Cerebellar cortex (tissue), 1 donor: ENCODE measurements at places on chromosomes 3 and 15.

GRCh38 chr3:30226601-30227151 lies 379.7 kb upstream of the TGFBR2 start:
- no peak for DNase-seq

- DNase-seq = no peak
These were observed 16.4 kb downstream of the GRIP2 start for GRCh38 chr3:14523792-14524191.

DNA sequence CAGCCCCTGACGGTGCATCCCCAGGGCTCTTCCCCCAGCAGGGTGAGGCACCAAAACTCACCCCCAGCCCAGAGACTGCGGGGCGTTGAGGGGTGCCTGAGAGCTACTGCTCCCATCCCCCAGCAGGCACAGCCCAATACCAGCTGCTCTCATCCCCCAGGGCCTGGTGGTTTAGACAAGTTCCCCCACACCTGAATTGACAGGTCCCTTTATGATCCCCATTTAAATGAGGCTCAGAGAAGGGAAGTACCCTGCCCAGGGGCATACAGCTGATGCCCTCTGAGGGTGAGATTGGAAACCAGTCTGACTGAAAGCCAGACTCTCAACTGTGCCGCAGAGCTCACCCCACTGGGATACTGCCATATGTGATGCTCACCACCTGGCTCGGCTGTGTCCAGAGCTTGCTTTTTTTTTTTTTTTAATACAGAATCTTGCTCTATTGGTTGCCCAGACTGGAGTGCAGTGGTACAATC lies 20.1 kb downstream of the DUSP7 start:
- DNase-seq = peak; percentile 75

GRCh38 chr3:11096266-11097139 lies 57.8 kb upstream of the HRH1 start:
- DNase-seq = no peak

GRCh38 chr3:197490098-197491058 lies 65.4 kb downstream of the BDH1 start:
- DNase-seq = no peak

DNA sequence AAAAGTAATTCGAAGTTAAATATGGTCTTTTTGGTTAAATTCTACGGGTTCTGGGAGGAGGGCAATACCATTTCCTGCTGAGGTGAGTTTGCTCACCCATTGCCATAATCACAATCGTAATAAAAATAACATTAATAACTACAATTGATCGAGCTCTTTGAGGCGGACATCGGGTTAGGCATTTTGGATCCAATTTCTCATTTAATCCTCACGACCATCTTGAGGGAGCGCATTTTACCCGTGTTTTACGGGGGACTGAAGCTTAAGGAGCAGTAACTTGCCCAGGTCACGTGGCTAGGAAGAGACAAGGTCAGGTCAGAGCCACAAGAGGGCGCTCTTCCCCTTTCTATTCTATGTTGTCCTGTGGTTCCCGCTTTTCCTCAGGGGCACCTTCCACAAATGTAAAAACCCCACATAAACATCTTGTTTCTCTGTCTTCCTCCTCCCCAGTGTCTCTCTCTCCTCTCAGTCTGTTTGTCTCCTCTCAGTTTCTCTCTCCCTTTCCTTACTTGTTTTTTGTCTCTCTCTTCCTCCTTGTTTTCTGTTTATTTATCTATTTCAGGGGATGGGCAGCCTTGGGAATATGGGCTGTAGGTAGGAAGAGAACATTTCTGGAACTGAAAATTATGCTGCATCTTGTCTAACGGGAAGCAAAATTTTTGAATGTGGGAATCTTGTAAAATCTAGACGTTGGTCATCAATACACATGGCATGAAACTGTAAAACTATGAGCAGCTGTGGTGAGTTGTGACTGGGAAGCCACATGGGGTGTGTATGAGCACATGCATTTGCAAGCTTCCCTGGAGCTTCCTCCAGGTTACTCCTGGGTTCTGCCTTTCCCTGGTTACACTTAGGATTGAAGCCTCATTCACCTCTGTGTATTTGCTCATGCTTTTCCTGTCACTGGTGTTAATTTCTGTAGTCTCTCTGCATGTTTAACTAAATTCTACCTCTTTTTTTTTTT lies 71.0 kb downstream of the SQOR start:
- DNase-seq = peak; percentile 89

- DNase-seq = no peak
These were observed 442.5 kb downstream of the EPHB1 start for GRCh38 chr3:135237371-135238143.

GRCh38 chr15:72110355-72110754 lies 7.6 kb downstream of the MYO9A start:
- no peak for DNase-seq

DNA sequence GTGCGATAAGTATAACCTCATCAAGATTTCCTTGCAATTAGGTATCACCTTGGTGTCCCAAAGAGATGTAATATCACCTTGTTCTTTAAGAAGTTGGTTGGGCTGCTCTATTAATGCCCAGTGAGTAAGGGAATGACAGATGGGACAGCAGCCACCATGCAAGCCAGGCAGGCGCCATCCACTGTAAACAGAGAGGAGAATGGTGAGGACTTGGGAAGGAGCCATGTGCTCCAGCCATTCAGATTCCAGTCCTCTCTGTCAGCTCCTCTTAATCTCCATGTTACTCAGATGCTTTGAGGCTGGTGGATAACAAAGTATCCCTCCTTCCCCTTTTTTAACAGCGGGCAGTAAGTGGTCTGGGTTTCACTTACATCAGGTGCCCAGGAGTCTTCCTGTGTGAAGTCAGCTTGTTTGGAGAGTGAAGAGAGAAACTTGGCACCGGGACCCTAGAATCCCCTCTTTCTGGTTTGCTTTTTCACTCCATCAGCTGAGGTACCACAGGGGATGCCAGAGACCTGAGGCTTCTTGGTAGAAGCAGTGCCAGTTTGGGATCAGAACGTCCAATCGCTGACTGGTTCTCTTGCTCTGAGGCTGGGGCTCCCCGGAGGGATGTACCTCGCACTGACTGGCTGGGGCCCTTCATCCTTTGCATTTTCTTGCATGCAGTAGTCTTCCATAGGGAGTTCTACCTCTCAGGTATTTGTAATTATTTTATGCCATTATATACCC lies 29.5 kb downstream of the SLCO3A1 start:
- DNase-seq = peak; percentile 87

GRCh38 chr3:174737966-174738365 lies 121.2 kb upstream of the NAALADL2 start:
- DNase-seq = no peak

GRCh38 chr3:15983232-15983631 lies 185.5 kb upstream of the ANKRD28 start:
- DNase-seq = peak; percentile 25

GRCh38 chr3:181497358-181497757 lies 214.4 kb upstream of the SOX2 start:
- no peak for DNase-seq

DNA sequence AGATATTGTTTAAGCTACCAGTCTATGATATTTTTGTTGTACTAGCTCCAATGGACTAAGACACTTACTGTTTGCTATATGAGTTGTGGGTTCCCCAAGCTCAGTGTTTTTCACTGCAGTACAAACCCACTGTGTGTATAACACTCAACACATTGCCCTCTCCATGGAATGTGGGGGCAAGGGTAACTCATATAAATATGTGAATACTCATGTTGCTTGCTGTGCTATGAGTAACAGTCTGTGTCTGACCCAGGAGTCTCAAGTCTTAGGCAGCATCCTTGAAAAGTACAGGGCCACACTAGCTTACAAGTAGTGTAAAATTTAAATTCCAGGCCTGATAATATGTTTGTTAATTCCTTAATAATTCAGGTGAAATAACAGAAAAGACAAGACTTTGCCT lies 22.5 kb upstream of the CNTN3 start:
- DNase-seq = no peak

DNA sequence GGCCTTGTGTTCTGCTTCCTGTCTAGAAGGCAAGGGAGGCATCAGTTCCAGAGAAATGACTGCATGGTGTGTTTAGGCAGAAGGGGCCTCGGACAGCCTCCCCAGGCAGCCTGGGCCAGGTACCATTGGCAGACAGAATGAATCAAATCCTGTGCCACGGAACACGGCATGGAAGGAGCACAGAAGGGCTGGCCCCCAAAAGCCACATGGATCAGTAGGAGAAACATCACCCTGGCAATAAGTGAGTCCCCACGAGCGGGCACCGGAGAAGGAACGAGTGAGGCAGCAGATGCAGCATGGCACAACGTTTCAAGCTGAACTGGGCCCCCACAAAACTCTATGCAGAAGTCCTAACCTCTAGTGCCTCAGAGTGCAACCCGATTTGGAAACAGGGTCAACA lies 223.2 kb downstream of the ADAMTS17 start:
- no peak for DNase-seq

DNA sequence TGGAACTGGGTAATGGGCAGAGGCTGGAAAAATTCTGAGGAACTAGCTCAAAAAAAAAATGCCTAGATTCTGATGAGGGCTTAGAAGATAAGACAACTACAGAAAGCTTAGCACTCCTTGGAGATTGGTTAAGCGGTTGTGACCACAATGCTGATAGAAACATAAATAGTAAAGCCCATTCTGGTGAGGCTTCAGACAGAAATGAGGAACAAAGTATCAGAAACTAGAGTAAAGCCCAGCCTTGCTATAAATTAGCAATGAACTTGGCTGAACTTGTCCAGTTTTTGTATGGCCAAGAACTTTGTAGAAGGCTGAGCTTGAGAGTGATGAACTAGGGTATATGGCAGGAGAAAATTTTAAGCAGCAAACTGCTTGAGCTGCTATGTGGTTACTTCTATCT lies 25.4 kb downstream of the GOLGB1 start:
- no peak for DNase-seq

DNA sequence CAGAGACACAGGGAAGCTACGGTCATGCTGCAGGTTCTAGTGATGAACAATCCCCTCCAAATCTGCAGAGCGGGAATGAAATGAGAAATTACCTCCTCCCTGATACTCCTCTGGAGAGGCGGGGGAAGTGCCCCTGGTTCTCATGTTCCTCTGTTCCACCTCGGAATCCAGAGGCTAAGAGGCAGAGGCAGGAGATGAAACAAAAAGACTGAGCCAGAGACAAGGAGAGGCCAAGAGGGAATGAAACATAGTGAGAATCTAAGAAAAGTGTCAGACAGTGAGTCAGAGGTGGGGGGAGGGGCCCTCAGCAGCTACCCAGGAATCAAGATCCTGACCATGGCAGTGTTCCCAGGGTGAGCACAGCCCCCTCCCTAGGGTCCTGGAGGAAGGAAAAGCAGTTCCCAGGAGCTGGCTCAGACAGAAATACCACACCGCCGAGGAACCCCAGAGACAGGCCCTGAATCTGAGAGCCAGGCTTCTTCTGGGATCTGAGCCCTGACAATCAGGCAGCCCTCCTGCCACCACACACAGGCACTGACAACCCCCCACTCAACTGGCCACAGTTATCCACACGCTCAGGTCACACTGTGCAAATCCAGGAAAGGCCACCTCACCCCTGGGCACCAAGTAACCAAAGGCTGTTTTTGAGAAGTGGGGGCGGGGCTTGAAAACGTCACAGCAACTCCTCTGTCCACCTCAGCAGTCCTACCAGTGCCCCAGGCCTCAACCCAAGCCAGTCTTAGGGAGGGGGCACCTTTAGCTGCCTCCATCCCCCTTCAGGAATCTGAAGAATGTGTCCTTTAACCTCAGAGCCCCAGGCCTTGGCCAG lies 2.4 kb downstream of the CSRNP1 start:
- peak; percentile 53 for DNase-seq

DNA sequence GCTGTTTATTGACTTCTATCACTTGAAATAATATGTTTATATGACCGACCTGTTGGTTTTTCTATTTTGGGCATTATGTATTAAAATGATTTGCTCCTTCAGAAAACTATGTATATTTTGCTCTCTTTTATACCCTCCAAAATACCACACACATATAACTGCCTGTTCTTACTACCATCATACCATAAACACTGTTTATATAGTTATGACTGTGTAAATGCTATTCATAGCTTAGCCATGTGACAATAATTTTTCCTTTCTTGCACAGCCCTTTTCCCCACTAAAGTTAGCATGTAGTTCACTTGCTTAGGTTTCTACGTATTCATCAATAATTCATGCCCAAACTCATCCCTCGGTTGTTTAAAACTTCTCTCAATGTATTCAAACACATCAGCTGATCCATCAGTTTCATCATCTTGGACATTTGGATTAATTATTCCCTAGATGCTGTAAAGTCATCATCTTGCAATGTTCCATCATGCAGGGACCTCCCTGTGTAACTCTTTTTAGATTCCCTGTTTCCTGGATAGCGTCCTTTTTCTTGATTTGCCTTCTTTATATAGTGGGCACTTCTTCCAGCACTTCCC lies 8.2 kb upstream of the RYK start:
- no peak for DNase-seq

DNA sequence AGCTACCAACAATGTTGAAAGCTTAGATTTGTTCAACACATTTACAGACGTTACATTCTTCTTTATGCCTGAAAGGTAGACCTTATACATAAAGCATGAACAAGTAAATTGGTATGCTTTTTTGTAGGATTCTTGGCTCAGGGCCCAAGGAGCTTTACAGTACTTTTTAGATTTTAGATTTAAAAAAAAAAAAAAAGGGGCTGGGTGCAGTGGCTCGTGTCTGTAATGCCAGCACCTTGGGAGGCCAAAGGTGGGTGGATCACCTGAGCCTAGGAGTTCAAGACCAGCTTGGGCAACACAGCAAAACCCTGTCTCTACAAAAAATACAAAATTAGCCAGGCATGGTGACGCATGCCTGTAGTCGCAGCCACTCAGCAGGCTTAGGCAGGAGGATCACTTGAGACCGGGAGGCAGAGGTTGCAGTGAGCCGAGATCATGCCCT lies 39.7 kb downstream of the MEF2A start:
- no peak for DNase-seq

GRCh38 chr3:115550285-115550761 lies 73.0 kb upstream of the GAP43 start:
- no peak for DNase-seq

DNA sequence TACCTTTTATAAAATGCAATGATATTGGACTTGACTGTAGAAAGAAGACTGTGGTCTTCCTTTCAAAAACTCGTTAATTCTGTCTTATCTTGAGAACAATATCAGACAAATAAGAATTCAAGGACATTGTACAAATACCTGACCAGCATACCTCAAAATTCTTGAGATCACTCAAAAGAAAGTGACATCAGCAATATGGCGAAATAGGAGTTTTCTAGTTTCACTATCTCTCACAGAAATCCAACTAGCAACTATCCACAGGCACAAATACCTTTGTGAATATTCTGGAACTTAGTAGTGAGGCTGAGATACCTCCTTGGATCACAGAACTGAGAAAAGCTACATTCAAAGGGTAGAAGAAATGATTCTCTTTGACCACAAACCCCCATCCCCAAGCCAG lies 419.7 kb downstream of the ZNF385D start:
- no peak for DNase-seq

- DNase-seq = no peak
These were observed 17.2 kb downstream of the EPHB3 start for GRCh38 chr3:184578822-184579221.
